ENCODE measurements at places on chromosomes 5 and 9. TPM values are rescaled to one million over a fixed set of nuclear protein-coding genes. Genes with fewer than 3 reads are reported as not detected.

- H3K27me3 ChIP-seq: no peaks in the 10 kb centered on the region
- peak; percentile 42 for DNase-seq
- H3K36me3 ChIP-seq: peaks cover 8% of the 10 kb centered on the region
- peak overlapping the region; percentile 85 for H3K4me3 ChIP-seq
- peaks cover 18% of the 10 kb centered on the region for H3K4me1 ChIP-seq
These were observed 454 bp downstream of the NELFB start for GRCh38 chr9:137255448-137256114.

The FAM221B gene
- total RNA-seq: not detected

- H3K27ac ChIP-seq: no peak overlapping the region
- H3K36me3 ChIP-seq: no peaks in the 10 kb centered on the region
- H3K4me1 ChIP-seq: peaks cover 2% of the 10 kb centered on the region
- H3K4me3 ChIP-seq: no peak overlapping the region
- no peak for DNase-seq
These were observed 22.5 kb upstream of the SMC2 start for GRCh38 chr9:104071589-104071988.

The TMEM252 gene
- not detected for total RNA-seq

The PCDHA11 gene
- total RNA-seq: not detected

The F2R gene
- 0.42 TPM for total RNA-seq

GRCh38 chr9:2023532-2023931 is 8.4 kb downstream of the SMARCA2 start:
- peaks cover 88% of the 10 kb centered on the region for H3K4me1 ChIP-seq
- H3K4me3 ChIP-seq: peak overlapping the region; percentile 60

DNA sequence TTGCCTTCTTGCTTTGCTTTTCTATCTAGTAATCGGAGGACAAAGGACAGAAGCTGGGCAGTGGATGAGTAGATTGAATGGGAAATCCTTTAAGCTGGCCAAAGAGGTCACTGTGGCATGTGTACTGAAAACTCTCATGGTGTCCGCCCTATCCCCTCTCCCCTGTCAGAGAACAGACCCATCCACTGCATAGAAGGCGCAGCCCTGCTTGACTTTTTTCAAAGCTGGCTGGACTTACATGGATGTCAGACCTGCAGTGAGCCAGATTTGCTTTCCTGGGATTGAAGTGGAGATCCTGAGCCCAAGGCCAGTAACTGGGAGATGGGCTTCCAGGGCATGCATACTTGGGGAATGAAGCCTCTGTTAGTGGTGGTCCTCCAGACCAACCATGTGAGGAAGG is 329.5 kb downstream of the TRPM3 start:
- no peaks in the 10 kb centered on the region for H3K36me3 ChIP-seq
- no peaks in the 10 kb centered on the region for H3K4me1 ChIP-seq
- peaks cover 4% of the 10 kb centered on the region for H3K27me3 ChIP-seq
- H3K27ac ChIP-seq: no peak overlapping the region
- no peak for DNase-seq

The KIF24 gene
- 4.2 TPM for total RNA-seq

GRCh38 chr5:1558944-1559343 is 35.2 kb upstream of the LPCAT1 start:
- no peaks in the 10 kb centered on the region for H3K36me3 ChIP-seq
- H3K4me1 ChIP-seq: no peaks in the 10 kb centered on the region
- H3K4me3 ChIP-seq: no peak overlapping the region
- no peak for DNase-seq

The ERAP2 gene
- 108 TPM for total RNA-seq

DNA sequence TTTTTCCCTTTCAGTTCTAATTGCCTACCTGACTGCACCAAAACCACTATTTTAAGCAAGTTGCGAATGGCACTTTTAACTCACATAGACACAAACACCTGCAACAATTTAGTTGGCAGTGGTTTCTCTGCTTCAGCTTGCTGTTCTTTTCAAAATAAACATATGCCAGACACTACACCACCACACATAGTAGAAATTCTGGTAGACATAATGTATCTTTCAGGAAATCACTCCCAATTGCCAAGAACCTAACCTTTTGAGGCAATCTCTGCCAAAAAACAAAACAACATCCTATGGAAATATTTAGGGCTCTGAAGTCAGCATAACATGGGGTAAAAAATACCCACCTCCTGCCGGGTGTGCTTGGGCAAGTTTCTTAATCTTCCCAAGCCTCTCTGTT is 27.7 kb downstream of the GLIS3 start:
- H3K36me3 ChIP-seq: no peaks in the 10 kb centered on the region
- DNase-seq: no peak
- no peaks in the 10 kb centered on the region for H3K4me1 ChIP-seq
- no peak overlapping the region for H3K27ac ChIP-seq
- no peak overlapping the region for H3K4me3 ChIP-seq
- H3K27me3 ChIP-seq: peaks cover 6% of the 10 kb centered on the region
